Adipocyte (in vitro differentiated cells): ENCODE measurements at places on chromosomes 3 and 15.

- DNase-seq, result no peak
These were observed 250.9 kb upstream of the TPM1 start for GRCh38 chr15:62791694-62792093.

DNA sequence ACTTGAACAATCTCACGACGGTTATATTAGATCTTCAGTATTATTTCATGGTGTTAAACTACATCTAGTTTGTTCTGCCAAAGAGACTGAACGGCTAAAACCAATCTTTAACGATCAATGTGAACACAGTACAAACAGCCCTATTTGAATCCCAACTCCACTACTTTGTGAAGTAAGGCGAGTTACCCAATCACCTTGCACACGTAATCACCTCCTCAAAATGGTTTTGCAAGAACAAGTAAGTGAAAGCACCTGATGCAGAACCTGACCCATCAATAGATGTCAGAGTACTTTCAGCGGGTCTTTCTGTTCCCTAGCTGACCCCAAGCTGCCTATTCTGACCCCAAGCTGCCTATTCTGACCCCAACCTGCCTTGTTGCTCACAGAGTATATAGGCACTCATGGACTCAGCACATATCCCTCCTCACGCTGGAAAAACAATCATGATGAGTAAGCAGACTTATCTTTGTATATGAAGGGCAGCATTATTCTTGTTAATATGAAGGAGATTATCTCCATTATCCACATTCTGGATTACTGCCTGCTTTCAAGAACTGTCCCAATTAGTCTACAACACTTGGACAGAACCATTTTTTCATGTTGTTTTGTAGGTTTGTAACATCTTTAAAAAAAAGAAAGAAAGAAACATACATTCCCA is 3.7 kb downstream of the KPNA1 start:
- no peak for DNase-seq

DNA sequence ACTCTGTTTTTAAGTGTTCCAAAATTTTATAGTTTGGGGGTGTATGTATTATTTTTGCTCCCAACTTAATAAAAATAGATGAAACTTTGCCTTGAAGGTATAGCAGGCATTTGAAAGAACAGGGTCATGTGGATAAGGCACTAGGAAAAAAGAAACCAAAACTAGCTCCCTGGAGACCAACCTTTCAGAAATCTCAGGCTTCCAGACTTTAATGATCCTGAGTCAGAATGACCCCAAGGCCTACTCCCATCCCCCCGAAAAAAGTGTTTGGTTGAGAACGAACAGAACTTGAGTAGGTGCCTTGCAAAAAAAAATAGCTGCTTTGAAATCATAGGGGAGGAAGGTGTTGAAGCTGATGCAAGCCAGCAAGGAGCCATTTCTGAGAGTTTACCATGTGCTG is 309.5 kb downstream of the THSD4 start:
- no peak for DNase-seq

DNA sequence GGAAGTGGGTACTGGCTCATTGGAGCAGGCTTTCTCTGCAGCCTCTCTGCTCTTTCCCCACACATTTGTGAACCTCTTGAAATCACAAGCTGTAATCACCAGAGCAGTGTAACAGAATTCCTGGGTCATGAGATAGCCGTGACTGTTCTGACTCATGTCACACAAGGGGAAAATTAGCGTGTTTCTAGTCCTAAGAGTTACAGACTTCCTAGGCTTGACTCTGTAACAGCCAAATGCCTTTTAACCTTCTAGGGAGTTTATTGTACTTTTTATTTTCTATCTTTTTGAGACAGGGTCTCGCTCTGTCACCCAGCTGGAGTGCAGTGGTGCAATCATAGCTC is 54.7 kb upstream of the TRAK1 start:
- peak; percentile 94 for DNase-seq

DNA sequence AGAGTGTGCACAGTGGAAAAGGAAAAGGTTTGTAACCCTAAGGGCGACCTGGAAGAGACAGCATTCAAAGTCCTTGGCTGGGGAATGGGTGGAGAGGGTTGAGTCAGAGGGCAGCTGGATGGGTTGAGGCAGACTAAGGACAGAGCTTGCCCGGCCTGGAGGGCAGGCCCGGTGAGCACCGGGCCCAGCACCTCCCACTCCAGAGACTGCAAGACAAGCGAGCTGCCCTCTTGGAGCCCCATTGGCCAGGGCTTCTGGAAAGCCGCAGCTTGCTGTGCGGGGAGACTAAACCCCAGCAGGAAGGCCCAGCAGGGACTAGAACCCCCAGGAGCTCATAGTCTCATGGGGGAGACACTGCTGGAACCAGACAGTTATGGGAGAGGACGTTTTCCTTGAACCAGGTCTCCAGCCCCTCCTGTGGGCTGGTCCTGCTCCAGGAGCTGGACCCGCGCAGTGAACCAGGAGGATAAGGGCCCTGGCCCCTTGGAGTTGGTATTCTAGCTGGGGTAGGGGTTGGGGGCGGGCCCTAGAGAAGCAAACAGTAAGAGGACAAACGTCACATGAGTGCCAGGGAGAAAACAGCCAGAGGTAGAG is 59.1 kb downstream of the RGMA start:
- DNase-seq, result peak; percentile 39

- DNase-seq, result no peak
These were observed 72.9 kb downstream of the RPLP1 start for GRCh38 chr15:69525543-69525942.

- no peak for DNase-seq
These were observed 73.6 kb downstream of the GMPS start for GRCh38 chr3:155944081-155944480.

GRCh38 chr15:70376929-70377691 is 279.4 kb upstream of the TLE3 start:
- peak; percentile 59 for DNase-seq

- DNase-seq, result no peak
These were observed 8.7 kb upstream of the CPA3 start for GRCh38 chr3:148856384-148856783.

DNA sequence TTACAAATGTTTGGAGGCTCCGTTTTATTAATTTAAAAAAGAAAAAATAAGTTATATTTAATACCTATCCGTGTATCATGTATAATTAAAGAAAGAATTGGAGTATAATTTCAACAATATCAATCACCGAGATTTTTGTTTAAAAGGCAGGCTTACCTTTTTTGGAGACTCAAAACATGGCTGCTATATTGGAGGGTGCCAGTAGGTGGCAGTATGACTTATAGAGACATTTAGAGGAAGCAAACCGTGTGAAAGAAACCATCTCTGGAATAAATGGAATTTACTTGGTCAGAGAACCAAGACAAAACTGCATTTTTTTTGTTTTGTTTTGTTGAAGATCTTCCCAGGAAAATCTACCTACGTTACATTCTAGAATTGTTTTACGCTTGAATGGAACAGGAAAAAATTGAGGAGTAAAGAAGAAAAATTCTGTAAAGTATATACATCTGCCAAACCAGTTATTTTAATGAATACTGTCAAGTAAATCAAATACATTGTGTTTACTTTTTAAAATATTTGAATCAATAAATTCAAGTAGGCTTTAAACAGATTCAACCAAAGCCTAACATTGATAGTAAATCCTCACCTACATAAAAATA is 802.6 kb upstream of the ALCAM start:
- peak; percentile 55 for DNase-seq

DNA sequence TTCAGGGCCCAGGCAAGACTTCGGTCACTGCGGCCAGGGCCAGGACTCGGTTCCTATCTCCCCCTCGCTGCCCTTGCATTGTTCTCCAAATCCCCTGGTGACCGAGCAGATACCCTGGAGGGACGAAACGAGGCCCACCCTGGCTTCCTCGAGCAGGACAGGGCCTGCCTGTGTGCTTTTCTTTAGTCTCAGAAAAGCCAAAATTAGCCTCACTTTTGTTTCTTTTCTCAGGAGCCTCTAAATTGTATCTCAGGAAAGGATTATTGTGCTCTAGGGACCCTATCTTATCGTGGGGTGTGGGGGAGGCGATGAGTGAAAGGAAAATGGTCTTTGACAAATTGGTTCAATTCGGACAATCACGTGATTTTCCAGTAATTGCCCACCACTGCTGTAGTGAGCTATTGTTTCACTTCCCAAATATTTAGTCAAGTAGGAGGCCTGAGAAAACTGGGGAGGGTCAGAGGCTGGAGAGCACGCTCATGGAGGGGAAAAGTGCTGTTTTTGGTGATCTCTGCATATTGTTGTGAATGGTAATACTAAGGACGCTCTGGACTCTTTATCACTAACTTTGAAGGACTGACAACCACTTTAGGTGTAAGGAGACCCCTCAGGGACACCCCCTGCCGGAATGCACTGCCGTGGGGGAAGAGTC is 61.6 kb downstream of the TMEM44 start:
- no peak for DNase-seq

DNA sequence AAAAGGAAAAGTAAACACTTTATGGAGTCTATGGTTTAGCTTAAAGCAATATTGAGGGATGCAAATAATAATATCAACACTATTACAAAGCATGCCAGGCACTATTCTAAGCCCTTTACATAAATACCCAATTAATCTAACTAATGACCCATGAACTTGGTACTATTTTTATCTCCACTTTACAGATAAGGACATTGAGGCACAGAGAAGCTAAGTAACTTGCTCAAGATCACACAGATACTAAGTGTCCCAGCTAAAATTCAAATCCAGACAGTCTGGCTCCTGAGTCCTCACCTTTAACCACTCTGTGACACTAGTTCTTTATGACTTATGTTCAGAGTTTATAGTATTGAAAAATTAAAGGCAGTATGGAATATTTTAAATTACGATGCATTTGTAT is 5.6 kb downstream of the MBD4 start:
- no peak for DNase-seq

- DNase-seq, result no peak
These were observed 29.2 kb downstream of the SRPRB start for GRCh38 chr3:133834621-133835417.

DNA sequence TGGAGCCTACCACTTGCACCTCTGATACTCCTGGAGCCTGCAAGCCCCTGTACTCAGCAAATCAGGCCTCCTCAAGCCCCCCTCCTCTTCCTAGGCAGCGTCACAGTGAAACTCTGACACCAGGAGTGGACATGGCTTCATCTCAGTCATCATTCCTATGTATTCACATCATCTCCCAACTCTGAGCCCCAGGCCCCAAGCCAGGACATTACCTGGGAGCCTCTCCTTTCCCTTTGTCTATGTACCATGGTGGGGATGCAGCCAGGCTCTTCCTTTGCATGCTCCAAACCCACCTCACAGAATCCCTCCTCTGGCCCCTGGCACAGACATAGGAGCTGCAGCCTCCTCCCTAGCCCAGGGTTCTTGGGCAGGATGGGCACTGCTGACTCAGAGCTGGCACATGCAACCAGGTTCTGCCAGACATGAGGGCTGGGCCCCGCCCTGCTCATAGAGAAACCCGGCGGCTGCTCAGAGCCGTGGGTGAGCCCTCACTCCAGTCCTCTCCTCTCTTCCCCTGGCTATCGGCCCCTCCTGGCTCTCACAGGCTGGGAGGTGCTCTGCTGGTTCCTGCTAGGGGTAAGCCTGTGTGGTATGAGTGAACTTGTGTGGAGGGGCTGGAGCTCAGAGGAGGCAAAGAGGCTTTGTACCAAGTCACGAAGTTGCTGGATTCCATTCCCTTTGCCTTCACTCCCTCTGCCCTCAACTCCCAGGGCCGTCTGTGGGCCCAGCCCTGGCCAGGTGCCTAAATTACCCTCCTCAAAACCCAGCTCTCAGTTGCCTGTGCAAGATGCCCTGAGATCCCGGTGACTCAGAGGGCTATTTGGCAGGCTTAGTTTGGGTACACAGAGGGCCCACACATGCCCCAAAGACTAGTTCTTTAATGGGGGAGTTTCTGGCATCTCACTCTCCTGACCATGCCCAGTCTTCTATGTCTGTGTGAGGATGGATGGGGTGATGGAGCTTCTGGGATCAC is 1.9 kb upstream of the PLCD1 start:
- DNase-seq, result peak; percentile 58

DNA sequence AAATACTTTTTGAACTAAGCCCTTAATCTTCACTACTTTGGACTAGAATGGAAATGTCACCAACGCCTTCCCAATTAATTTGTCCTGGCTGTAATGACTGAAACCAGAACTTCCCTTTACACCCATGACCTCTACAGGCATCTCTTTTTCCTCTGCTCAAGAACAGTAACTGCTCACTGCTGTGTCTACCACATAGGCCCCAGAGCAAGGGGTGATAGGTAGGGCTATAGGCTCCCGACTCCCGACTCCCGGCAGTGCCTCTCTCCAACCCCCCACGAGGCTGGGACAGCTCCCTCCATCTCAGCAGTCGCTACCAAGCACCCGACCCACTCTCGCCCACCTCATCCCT is 384 bp upstream of the LEKR1 start:
- DNase-seq, result no peak

DNA sequence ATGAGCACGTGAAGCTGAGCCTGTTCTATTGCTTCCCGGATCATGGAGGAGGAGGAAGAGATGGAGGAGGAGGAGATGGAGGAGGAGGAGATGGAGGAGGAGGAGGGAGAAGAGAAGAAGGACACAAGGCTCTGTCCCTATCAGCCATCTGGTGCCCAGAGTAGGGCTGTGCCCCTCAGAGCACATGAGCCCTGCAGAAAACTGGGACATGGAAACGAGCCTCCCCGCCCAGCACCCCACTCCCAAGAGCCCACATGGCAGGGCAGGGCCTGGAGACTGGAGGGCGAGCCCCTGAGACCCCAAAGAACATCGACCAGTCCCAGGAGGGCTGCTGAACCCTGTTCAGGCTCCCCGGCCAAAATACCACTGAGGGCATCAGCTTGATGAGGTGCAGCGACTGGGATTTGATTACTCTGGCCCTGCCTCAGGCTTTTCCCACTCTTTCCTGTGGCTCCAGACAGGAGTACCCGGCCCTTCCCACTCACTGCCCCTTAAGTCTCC is 285.6 kb downstream of the UACA start:
- DNase-seq, result no peak

- no peak for DNase-seq
These were observed 109.4 kb downstream of the FILIP1L start for GRCh38 chr3:100004931-100005330.

DNA sequence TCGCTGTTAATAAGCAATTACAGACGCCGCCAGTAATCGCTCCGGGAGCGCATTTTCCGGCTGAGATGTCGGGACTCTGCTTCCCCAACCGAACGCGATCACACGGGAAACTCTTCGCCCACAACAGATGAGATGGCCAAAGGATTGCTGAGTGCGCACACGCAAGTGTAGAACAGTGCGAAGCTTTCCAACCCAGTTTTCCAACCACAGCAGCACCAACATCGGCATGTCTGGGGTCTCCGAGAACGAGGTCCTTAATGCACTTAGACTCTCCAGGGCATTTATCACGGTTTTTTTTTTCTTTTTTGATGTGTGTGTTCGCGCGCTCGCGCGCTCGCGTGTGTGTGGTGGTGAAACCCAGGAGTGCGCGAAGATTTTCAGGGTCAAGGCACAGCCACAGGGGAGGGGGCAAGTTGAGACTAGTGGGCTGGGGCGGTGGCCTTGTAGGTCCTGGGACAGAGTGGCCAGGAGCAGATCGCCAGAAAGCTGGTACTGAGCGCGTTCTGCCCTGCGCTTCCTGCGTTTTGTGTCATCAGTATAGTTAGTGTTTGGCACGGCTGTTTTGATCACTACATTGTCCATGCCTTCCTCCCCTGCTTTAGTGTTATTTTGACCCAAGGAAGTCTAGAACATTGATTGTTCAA is 1.8 kb upstream of the EOMES start:
- DNase-seq, result no peak

GRCh38 chr3:148510561-148510960 is 187.1 kb upstream of the AGTR1 start:
- DNase-seq, result peak; percentile 59

- no peak for DNase-seq
These were observed 40.7 kb upstream of the POMGNT2 start for GRCh38 chr3:43146599-43146998.
